ENCODE measurements at places on chromosomes 13 and 19. TPM values are rescaled to one million over a fixed set of nuclear protein-coding genes. Genes with fewer than 3 reads are reported as not detected.

SIGLECL1 gene
- total RNA-seq: not detected

ZNF582 gene
- 1.3 TPM for total RNA-seq

TMEM255B gene
- total RNA-seq: 22.0 TPM

ELSPBP1 gene
- not detected for total RNA-seq

NR1H2 gene
- total RNA-seq: 78.3 TPM

GPR18 gene
- total RNA-seq: not detected

ZNF442 gene
- 2.5 TPM for total RNA-seq

NLRP4 gene
- total RNA-seq: not detected

ZSWIM9 gene
- 2.8 TPM for total RNA-seq

SHISA7 gene
- total RNA-seq: not detected

IFNL1 gene
- not detected for total RNA-seq

LGALS14 gene
- total RNA-seq: not detected

TMEM59L gene
- total RNA-seq: 0.07 TPM

ZNF829 gene
- total RNA-seq: 1.4 TPM

ZGLP1 gene
- total RNA-seq: not detected

KLK10 gene
- total RNA-seq: not detected

GJA3 gene
- total RNA-seq: not detected

TMIGD2 gene
- total RNA-seq: not detected

KIR3DL1 gene
- not detected for total RNA-seq

ZNF66 gene
- total RNA-seq: 0.80 TPM

MCEMP1 gene
- total RNA-seq: not detected

KCNN4 gene
- 3.2 TPM for total RNA-seq

SHC2 gene
- 4.3 TPM for total RNA-seq

PTGIR gene
- 0.67 TPM for total RNA-seq

KCNC3 gene
- total RNA-seq: under 0.01 TPM

GNA15 gene
- not detected for total RNA-seq

ERICH4 gene
- total RNA-seq: not detected

C19orf33 gene
- 65.5 TPM for total RNA-seq

IL17D gene
- 2.3 TPM for total RNA-seq

C13orf42 gene
- total RNA-seq: not detected

GAPDHS gene
- not detected for total RNA-seq

PCDH17 gene
- 2.4 TPM for total RNA-seq

SHANK1 gene
- total RNA-seq: 0.13 TPM

CEACAM8 gene
- not detected for total RNA-seq

FLT3LG gene
- total RNA-seq: 7.9 TPM

S1PR5 gene
- not detected for total RNA-seq

SERPINE3 gene
- total RNA-seq: not detected

CPB2 gene
- not detected for total RNA-seq

TPGS1 gene
- total RNA-seq: 40.9 TPM

TPTE2 gene
- total RNA-seq: not detected

PRDX2 gene
- 201 TPM for total RNA-seq

LGI4 gene
- total RNA-seq: not detected

OR7A5 gene
- not detected for total RNA-seq

MEIOSIN gene
- total RNA-seq: not detected

GPR12 gene
- not detected for total RNA-seq

OR10H1 gene
- total RNA-seq: not detected

SPINT2 gene
- total RNA-seq: 15.5 TPM

IGSF23 gene
- 1.2 TPM for total RNA-seq

KLK12 gene
- total RNA-seq: not detected

All from mammary microvascular endothelial cell (primary cell).